T-cell (primary cell): ENCODE measurements at places on chromosomes 3 and 15.

GRCh38 chr3:81516042-81516441 lies 245.4 kb downstream of the GBE1 start:
- DNase-seq: no peak

- DNase-seq: no peak
Measured at GRCh38 chr3:124053871-124054270, 61.9 kb upstream of the ROPN1 start.

- DNase-seq: no peak
Measured at GRCh38 chr15:73900095-73900712, 26.1 kb upstream of the LOXL1 start.

GRCh38 chr3:196320137-196320536 lies 2.1 kb upstream of the DYNLT2B start:
- DNase-seq: no peak

GRCh38 chr3:188095431-188095830 lies 58.5 kb upstream of the LPP start:
- no peak for DNase-seq

DNA sequence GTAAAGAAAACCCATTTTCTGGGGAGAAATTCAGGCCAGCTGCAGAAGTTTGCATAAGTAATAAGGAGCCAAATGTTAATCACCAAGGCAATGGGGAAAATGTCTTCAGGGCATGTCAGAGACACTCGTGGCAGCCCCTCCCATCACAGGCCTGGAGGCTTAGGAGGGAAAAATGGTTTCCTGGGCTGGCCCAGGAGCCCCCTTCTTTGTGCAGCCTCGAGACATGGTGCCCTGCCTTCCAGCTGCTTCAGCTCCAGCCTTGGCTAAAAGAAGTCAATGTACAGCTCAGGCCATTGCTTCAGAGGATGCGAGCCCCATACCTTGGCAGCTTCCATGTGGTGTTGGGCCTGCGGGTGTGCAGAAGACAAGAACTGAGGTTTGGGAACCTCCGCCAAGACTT lies 20.6 kb upstream of the TRIM59 start:
- no peak for DNase-seq

GRCh38 chr15:38004218-38004861 lies 69.9 kb downstream of the TMCO5A start:
- no peak for DNase-seq

DNA sequence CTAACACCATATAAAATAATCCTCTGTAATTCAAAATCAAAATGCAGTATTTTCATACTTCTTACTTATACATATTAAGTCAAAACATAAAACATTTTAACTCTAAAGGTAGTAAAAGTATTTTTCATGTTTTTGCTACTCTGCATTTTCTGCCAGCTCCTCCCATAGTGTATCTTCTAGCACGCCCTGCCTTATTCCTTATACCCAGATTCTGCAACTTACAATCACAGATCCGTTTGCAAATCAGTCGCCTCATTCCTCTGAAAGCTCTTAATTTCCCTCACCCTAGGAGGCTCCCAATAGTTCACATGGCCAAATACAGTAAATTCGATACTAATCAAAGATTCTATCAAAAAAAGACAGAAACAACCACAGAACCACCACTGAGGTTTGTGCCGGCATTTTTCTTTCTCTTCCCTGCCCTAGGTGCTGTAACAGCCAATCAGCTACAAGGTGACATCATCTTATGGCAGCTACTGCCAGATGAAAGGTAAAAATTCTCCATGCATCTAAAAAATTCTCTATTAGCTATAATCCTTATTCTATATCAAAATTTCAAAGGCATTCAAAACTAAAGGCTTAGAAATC lies 72.9 kb downstream of the CLASP2 start:
- DNase-seq: peak; percentile 4

GRCh38 chr15:68550004-68550403 lies 28.8 kb upstream of the CORO2B start:
- DNase-seq: no peak

GRCh38 chr3:185655426-185656320 lies 69.6 kb downstream of the SENP2 start:
- DNase-seq: no peak

- DNase-seq: no peak
Measured at GRCh38 chr15:77201665-77202064, 130.8 kb upstream of the TSPAN3 start.

DNA sequence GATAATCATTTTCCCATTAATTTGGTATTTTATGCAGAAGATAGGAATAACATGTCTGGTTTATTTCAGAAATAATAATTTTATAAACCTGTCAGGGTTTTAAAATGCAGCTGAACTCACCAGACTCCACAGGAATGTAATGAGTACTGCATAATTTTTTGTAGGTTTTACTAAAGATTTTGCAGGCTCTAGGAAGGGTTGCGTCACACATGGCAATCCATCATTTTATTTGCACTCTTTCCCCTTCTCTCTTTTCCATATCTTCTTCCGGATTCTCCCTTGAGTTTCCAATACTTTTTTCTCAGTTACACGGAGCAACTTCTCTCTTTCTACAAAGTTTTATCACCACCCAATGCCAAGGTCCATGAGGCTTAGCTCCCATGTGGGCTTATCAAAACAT lies 234.7 kb downstream of the NFKBIZ start:
- no peak for DNase-seq

DNA sequence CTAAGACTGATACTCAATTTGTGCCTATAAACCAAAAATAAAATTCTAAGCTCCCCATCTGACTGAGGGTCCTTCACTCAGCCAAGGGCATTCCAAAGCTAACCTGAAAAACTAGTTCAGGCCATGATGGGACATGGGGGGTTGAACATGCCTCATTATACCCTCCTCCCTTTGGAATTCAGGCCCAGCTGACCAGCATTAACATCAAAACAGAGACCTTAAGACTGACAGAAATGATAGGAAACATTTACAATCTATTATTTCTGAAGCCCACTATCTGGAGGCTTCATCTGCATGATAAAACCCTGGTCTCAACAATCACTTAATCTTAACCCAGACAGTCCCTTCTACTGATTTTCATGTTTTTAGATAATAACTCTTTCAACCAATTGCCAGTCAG lies 140.4 kb downstream of the ANO10 start:
- no peak for DNase-seq

GRCh38 chr3:27174530-27174929 lies 194.7 kb downstream of the NEK10 start:
- DNase-seq: no peak

GRCh38 chr3:38362825-38363224 lies 16.2 kb downstream of the XYLB start:
- DNase-seq: no peak

- DNase-seq: no peak
Measured at GRCh38 chr3:171159024-171159821, 132.7 kb upstream of the SLC2A2 start.

DNA sequence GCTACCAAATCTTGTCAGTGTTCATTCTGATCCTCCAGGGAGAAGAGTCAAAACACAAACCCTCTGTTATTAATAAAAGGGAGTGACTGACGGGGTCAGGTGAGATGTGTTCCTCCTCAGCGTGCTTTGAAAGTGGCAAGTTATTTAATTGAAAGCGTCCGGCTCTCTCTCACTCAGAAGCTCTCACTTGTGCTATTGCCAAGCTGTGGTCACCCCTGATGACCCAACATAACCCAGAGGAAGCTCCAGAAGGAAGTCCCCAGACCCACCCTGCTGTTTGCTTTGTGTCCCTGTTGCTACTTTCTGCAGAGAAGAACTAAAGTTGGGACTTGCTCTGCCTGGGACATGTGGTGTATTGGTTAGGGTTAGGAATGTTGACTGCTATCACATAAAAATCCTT lies 235.6 kb downstream of the EDEM1 start:
- DNase-seq: no peak

GRCh38 chr15:58288592-58288991 lies 143.2 kb upstream of the LIPC start:
- DNase-seq: no peak

DNA sequence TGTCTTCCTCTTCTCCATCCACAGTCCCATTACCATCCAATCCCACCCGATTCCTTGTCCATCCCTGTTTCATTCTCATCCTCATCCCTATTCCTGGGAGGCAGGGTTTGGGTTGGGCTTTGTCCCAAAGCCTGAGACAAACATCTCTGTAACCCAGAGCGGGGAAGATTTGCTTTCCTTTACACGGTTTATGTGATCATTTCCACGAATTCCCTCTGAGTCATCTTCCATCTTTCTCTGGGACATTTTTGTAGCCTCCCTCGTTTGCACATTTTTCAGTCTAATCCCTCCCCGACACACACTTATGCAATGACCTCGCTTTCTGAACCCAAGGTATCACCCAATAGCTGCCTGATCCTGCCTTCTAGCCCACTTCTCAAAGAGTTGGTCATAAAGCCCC lies 22.8 kb downstream of the DUOX2 start:
- DNase-seq: no peak
